ENCODE measurements at places on chromosomes 5 and 9.
A peak's percentile ranks its signal among the peaks of the same experiment; 100 is the strongest.

GRCh38 chr9:3586066-3586465, 60.3 kb upstream of the RFX3 start:
- DNase-seq, result no peak

DNA sequence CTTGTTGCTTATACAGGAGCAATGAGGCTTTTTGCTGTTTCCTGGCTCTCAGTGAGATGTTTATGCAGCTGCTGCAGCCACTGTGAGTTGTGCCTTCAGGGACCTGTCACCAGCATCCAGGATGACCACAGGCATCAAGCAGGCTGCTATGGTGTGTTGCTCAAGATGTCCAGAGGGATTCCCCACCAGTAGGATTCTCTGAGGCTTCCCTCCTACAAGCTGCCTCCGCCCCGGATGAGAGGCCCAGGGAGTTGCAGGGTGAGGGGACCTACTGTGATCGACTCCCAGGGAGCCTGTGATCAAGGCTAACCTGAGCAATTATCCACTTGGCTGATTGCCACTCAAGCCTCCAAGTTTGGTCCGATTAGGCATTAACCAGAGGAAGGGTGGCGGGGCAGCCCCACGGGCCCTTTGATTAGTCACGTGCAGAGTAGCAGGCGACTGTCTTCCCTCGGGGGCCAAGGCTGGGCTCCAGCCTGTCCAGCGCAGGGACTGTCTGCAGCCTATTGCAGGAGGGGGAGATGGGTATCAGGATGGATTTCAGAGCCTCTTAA, 1.8 kb upstream of the FAT2 start:
- no peak for DNase-seq

- DNase-seq, result no peak
Measured at GRCh38 chr5:100502684-100503083, 32.5 kb upstream of the FAM174A start.

DNA sequence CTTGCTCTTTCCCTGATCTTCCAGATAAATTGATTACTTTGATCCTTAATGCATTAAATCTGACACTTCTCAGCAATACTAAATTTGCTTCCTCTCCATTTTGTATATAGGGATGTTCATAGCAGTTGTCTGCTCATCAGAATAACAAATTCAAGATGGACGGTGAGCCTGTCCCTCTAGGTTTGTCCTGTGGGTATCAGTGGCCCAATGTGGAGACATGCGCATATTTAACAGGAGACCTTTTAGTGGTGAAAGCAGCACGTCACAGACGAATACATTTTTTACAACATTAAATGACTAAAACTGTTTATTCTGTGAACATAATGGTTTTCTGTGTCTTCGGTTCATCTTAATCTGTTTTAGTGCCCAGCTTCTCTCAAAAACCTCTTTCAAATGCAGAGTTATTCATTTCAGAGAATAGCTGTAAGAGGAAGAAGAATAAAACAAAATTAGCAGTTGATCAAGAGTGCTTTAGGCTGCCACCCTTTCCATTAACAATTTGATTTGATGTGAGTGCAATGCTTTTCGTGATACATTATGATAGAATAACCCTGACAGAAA, 1970.4 kb upstream of the WWC1 start:
- no peak for DNase-seq

DNA sequence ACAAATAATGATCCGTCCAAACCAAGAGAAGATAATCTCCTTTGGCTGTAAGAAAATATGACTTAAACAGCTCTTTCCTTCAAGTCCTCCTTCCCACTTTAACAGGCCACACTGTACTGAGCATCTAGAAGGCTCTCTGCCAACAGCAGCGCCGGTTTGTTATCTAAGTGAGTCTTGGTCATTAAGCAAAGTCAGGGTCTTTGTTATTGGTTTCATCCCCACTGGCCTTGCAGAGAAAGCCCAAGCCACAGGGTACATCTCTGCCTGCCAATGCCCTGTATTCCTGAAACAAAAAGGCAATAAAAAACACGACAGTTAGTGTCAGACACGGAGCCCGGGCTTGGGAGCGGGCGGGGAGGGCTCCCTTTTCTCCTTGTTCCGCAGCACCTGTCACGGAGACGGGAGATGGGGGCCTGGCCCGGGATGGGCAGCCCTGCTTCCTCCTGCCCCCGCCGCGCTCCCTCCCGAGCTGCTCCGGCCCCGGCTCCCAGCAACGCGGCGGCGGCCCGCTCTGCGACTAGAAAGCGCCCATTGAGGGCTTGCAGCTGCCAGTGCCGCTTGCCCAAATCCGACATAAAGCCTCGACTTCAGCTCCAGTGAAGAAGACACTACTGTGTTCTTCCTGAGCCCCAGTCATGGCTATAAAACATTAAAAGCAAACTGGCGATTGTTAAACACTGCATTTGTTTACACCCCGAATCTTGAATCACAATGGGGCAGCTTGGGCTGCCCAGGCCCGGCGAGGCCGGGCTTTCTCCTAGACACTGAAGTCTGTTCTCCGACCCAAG, 28.1 kb upstream of the PIK3R1 start:
- no peak for DNase-seq

DNA sequence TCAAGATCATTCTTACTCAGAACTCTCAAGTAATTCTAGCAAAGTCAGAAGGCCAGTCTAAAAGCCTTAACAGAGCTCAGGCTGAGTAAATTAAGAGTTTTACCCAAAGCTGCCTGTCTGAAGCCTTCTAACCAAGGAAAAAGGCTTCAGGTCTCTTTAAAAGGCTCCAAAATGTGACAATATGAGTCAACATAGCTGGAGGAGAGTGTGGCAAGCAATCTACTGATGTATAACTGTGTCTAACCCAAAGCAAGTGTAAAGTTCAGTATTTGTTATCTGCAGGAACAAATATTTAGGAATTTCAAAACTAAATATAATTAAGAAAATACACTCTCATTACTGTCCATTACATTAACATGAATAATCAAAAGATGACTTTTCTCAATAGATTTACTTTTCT, 11.0 kb downstream of the ZBTB5 start:
- no peak for DNase-seq

DNA sequence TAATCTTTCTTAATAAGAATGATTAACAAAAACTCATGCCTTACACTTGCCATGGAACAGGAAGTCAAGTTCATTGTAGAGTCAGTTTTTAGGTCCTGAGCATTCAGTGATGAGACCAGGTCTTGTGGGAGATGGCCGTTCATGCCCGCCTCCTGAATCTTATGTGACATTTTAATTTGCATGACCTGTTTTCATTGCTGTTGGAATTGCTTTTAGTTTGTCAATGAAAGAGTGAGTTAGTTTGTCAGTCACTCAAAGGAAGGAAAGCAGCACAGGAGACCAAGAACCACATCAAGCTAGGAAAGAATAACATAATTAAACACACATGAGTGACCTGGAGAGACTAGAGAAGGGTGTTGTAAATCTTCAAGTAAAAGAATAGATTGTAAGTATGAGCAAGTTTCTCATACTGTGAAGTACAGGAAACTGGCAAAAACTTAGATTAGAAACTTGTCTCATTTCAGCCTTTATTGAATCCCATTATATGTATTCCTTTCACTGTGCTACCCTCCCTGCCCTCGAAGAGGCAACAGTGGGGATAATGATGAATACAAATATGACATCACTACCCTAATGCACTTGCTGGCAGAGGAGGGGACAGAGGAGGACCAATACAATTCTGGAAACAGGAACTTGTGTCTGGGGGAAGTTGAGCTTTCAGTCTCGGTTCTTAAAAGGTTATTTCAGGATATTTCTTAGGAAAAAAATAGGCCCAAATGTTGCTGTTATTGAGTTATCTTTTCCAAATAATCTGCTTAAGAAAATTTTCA, 64.3 kb upstream of the C6 start:
- no peak for DNase-seq

- DNase-seq, result no peak
Measured at GRCh38 chr9:99146574-99146973, 41.7 kb downstream of the TGFBR1 start.

DNA sequence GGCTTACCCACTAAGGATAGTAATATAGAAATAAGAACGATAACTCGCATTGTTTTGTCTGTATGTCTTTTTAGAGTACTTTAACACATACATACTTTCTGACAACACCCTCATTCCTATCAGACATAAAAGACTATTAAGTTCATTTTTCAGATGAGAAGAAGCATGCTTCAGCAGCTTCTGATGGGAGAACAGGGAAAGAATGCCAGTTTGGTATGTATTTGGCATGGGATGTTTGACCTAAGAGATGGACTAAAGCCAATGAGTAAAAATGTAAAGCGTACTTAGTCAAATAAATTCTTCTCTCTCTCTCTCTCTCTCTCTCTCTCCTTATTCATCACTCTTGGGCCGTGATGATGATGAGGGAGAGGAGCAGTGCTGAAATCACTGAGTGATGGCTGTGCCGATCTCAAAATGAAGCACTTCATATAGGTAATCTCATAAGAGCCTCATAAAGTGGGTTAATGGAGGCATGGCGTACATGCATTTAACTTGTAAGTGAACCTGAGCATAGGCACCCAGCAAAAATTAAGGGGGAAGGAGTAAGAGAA, 71.5 kb downstream of the SLIT3 start:
- no peak for DNase-seq

GRCh38 chr9:135896205-135896604, 11.1 kb downstream of the CAMSAP1 start:
- no peak for DNase-seq

- peak; percentile 55 for DNase-seq
Measured at GRCh38 chr5:997001-997474, 11.6 kb upstream of the NKD2 start.

GRCh38 chr9:113910036-113910639, 34.0 kb downstream of the ZNF618 start:
- DNase-seq, result no peak

GRCh38 chr9:91075279-91075678, 273.7 kb downstream of the SYK start:
- DNase-seq, result no peak

DNA sequence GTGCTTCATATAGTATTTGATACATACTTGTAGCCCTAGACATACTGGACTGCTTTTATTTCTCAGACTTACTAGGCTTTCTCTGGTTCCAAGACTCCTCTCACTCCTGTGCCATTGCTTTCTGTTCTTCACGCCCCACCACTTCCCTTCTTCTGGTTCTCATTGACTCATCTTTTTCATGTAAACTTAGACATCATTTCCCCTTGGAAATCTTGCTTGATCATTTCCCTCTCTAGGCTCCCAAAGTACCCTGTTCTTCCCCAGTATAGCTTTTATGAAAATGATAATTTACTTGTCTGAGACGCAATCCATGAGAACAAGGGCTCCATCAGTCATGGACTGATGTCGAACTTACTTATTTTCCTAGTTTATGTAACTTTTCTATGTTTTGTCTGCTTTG, 83.5 kb downstream of the TLR4 start:
- no peak for DNase-seq

- no peak for DNase-seq
Measured at GRCh38 chr5:118068886-118069285, 919.5 kb downstream of the DTWD2 start.
